ENCODE measurements at places on chromosomes 7 and 10.

DNA sequence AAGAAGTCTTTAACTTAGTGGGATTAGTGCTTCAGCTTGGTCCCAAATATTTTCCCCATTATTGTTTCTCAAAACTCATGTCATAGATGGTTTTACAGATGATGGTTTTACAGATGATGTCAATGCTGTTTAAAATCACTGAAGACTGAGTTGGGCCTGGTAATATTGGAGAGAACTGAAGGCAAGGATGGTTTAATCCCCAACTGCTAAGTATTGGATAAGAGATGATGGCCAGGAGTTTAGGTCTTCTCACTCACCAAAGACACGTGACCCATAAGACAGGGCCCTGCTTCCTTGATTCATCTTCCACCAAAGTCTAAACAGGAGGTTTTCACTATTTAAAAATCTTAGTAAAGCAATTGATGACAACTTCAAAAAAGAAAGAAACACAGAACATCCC lies 56.3 kb downstream of the VWA2 start:
- DNase-seq, result no peak

- DNase-seq, result no peak
Measured at GRCh38 chr7:103766660-103767059, 222.8 kb downstream of the RELN start.

DNA sequence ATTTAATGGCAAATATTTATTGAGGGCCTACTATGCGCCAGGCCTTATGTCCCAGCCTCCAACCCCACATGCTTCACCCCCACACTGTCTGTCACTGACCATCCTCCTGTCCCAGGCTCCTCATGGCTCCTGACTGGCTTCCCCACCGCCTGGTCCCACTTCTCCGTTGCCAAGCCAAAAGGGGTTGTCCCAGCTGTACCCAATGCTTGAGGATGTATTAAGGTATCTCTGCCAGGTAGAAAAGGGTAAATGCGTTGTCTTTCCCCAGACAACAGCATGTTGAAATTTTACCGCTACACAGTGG lies 168.8 kb upstream of the FRMD4A start:
- DNase-seq, result no peak

DNA sequence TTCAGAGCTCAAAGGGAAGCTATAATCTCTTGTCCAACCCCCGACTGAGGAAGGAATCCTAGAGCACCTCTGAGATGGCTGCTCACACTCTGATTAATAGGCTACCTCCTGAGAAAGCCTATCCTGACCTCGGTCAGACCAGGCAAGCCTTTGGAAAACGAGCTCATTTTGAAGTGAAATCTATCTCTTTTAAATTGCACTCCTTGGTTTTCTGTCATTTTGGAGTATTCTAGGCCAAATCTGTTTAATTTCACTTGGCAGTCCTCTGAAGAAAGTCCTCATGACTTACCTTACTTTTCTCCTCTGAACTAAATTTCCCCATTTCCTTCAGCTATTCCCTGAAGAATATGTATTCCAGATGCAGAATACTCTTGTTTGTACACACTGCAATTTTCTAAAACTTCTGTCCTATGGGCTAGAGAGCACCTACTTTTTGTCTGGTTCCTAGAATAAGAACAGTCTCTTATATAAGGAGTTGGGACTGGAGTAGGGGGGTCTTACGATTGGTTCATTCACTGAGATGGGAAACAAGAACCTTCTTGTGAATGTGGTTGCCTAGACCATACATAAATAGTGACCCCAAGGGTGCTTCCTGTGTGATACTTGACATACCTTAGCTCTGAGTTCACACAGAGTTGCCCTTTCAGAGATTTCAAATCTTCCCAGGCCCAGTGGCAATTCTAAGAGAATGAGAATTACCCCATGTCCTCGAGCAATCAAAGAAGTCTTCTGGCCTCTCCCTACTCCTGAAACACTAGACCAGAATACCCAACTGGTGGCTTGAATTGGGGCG lies 31.9 kb upstream of the HPS1 start:
- DNase-seq, result peak; percentile 57

DNA sequence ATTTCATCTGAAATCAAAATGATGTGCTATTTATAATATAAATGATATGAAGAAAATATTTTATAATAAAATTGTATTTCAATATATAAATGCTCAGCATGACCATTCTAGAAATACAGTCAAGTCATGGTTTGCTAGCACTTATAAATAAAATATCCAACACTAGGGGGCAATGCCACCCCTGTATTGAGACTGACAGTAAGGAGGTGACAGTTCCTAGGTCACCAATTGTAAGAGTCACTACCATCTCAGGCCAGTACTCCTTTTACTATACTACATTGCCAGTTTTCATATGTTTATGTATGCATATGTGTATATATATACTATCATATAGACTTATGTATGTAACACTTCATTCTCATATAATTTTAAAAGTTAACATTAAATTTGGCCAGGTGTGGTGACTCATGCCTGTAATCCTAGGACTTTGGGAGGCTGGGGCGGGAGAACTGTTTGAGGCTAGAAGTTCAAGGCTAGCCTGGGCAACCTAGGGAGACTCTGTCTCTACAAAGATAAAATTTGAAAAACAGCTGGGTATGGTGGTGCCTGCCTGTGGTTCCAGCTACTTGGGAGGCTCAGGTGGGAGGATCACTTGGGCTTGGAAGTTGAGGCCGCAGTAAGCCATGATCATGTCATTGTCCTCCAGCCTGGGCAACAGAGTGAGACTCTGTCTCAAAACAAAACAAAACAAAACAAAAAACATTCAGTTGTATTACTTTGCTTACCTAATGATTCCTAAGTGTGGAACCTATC lies 2.4 kb upstream of the CNOT4 start:
- peak; percentile 69 for DNase-seq

DNA sequence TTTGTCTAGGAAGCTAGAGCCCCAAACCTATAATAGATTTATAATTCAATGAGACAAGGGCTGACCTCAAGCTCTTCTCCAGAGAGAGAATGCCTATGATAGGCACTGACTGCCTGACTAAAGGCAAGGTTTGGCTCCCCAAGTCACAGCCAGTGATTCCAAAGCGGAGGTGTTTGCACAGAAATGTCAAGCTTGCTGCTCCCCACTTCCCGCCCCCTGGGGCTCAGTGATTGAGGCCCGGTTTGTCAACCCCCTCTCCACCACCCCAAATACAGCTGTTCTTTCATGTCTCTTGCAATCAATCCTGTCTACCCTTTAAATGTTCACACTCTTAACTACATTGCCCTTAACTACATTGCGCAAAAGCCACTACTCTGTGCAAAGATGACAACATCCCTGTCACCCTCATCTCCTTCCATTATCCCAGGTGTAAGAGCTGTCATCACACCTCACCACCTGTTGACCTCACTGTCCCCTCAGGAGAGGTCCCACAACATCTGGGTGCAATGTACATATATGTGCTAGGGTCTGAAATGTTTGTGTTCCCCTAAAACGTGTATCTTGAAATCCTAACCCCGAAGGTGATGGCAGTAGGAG lies 58.0 kb downstream of the NUDCD3 start:
- DNase-seq, result no peak

DNA sequence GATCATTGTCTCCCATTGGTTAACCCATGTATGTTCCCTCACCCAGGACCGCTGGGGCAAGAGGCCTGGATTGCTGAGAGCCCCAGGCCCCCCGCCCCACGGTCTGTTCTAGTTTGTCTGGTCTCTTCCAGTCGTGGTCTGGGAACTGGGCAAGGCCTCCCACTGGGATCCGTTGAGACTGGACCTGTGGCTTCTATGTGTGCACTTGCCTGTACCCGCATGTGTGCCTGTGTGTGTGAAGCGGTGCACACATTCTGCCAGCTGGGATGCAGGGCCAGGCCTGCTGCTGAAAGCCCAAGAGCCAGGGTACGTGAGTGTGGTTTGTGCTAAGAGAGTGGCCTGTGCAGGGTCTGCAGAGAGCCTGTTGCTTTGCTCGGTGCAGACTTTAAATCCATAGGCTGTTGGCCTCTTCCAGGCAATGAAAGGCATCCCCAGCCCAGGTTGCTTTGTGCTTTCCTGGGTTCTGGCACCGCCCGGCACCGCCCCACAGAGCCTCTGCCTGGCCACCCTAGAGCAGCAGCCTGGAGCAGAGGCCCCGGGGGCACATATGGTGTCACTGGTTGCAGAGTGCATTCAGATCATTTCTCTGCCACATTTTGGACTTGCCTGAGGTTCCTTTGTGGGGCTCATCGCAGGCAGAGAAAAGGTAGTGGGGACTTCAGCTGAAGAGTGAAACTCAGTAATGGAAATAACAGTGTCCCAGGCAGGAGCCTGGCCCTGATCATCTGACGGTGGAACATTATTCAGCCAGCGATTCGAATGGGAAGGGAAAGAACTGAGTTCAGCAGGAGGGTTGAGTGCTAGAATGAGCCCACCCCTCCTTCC lies 215.5 kb downstream of the GLRX3 start:
- DNase-seq, result no peak

GRCh38 chr10:71435571-71436267 lies 39.0 kb downstream of the CDH23 start:
- DNase-seq, result no peak

- DNase-seq, result no peak
Measured at GRCh38 chr7:64733550-64734240, 60.5 kb upstream of the ZNF138 start.

DNA sequence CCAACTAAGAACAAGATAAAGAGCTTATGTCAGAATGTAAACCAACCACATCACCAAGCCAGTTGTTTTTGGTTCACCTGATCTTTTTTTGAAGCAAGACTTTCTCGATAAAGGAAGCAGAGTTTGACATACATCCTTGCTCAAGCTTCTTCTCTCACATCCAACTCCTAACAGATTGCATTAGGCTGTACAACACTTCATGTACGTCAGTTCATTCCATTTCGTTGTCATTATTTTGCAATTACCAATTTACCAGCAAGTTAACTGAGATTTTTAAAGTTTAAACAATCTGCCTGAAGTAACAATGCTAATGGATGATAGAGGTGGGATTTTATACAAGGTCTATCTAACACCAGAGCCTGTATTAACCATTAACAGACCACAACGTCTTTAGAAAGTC lies 41.0 kb downstream of the NRAP start:
- DNase-seq, result no peak

DNA sequence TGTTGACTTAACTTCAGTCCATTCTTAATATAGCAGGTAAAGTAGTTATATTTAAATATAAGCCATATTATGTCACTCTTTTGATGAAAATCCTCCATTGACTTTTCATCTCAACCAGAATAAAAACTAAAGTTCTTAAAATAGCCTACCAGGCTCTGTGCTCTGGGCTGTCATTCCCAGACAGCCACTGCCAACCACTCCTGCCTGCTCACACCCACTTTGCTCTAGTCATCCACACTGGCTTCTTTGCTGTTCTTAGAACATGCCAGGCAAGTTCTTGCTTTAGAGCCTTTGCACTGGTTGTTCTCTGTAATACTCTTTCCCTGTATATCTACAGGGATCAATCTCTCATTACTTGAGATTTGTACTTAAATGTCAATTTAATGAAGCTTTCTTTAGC lies 80.6 kb downstream of the ZEB1 start:
- peak; percentile 22 for DNase-seq

GRCh38 chr10:82910301-82910700 lies 1035.3 kb downstream of the NRG3 start:
- no peak for DNase-seq

DNA sequence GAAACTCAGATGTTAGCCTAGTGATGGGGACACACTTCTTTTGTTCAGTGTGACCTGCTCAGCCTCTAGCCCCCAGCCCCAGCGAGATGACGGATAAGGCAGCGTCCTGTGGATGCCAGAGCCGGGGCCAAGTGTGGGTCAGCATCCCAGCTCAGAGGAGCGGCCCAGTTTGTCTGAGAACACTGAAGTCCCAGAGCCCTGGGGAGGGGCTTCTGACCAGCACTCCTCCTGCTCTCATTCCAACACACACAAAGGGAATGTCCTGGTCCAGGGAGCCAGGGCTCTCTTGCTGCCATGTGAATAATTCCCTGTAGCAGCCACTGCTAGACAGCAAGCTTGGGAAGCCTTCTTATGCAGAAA lies 4.5 kb upstream of the ATP6V0E2 start:
- DNase-seq, result no peak

DNA sequence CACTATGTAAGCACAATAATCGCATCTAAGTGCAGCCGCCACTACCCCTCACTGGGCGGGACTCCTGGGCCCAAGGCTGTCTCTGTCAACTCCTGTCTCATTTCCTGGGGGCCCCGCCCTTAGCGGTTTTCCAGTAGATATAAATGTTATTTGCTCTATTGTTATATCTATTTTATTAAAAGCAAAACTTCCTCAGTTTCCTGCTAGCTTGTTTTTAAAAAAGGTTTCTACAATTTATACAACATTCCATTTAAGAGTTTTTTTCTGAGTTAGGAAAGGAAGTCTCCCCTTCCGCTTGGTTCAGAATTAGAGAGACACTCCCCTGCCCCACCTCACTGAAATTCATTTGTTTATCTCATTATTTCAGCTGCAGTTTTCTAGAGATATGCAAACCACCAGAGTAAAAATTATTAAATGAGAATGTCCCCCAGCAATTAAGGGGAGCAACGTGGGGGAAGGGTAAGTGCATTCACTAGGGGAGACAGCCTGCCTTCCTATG lies 82.7 kb downstream of the RAMP3 start:
- DNase-seq, result no peak

DNA sequence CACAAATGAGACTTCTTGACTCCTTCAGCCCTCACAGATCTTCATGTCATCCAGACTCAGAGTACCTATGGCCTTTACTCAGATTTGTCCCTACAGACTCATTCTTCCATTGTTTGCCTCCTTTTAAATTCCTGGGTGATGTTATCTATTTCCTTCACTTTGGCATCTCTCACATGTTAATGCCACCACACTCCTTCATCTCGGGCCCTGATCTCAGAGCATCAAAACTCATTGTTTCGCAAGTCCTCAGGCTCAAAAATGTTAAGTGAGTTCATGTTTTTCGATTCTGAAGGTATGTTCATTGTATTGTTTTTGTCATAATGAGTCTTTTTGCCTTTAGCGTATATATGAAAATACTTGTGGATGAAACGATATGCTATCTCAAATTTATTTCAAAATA lies 62.3 kb upstream of the AHR start:
- no peak for DNase-seq

DNA sequence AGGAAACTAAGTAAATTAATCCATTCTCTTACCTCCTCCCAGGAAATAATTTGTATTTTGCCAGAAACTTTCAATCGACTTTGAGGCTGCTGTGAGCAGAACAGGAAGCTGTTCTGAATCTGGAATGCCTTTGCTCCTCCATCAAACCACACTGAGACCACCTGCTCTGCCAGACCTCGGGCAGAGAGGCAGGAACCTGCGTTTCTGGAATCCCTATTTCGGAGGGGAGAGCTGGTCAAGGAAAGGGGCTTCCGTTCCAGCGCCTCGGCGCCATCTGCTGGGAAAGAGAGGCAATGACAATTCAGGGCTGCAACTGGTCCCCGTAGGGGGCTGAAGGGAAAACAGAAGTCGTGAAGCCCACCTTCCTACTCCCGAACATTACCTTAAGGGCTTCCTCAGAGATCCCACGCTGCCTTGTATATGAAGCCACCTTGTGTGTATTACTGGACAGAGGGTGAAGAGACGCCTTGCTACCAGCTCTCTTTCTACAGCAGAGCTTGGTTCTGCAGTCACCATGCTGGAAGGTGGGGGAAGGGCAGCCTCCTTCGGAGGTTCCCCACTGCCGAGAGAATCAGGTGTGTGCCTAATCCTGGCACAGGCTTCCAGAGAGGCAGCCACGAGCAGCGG lies 31.2 kb downstream of the ZNF467 start:
- DNase-seq, result peak; percentile 39
